Osteoblast (primary cell): ENCODE measurements at places on chromosomes 1 and 21. TPM values are rescaled to one million over a fixed set of nuclear protein-coding genes. Genes with fewer than 3 reads are reported as not detected.

The BRDT gene
- not detected in 2 replicates for total RNA-seq

The GNG12 gene
- total RNA-seq: 204 and 219 TPM in 2 replicates

The TNNT2 gene
- not detected in 2 replicates for total RNA-seq

The MATN1 gene
- total RNA-seq: under 0.01 TPM in 1 of 2 replicates, not detected in the other

The SPRR5 gene
- total RNA-seq: not detected in 2 replicates

The APOBEC4 gene
- total RNA-seq: under 0.01 TPM in 1 of 2 replicates, not detected in the other

The FNDC5 gene
- 0.36 TPM in 1 of 2 replicates, not detected in the other for total RNA-seq

The SLC6A17 gene
- total RNA-seq: under 0.01 and 0.29 TPM in 2 replicates

The OR2W3 gene
- total RNA-seq: 1.1 TPM in 1 of 2 replicates, not detected in the other

The FAM151A gene
- total RNA-seq: not detected in 2 replicates

The MTARC2 gene
- 7.7 and 9.4 TPM in 2 replicates for total RNA-seq

The SDC3 gene
- 38.0 and 39.8 TPM in 2 replicates for total RNA-seq

The LCE1A gene
- total RNA-seq: not detected in 2 replicates

The CD1C gene
- not detected in 2 replicates for total RNA-seq

The FAM177B gene
- total RNA-seq: not detected in 2 replicates

The EPS15 gene
- total RNA-seq: 79.9 and 82.2 TPM in 2 replicates

The S100A14 gene
- total RNA-seq: 0.36 TPM in 1 of 2 replicates, not detected in the other

The AMPD1 gene
- total RNA-seq: not detected in 2 replicates

The TYW3 gene
- total RNA-seq: 17.4 TPM in 2 replicates

The MIER1 gene
- total RNA-seq: 53.2 and 58.0 TPM in 2 replicates

The AADACL3 gene
- not detected in 2 replicates for total RNA-seq

The ST6GALNAC5 gene
- total RNA-seq: 0.88 and 1.1 TPM in 2 replicates

The SOX13 gene
- 6.8 and 9.0 TPM in 2 replicates for total RNA-seq

The PCSK9 gene
- 3.5 and 6.5 TPM in 2 replicates for total RNA-seq

The KCNJ15 gene
- 10.0 and 10.1 TPM in 2 replicates for total RNA-seq

The ESRRG gene
- under 0.01 TPM in 1 of 2 replicates, not detected in the other for total RNA-seq

The WNT3A gene
- total RNA-seq: not detected in 2 replicates

The EDEM3 gene
- 43.1 and 44.2 TPM in 2 replicates for total RNA-seq

The SPATA1 gene
- total RNA-seq: 1.8 and 2.1 TPM in 2 replicates

The SLC1A7 gene
- total RNA-seq: under 0.01 and 0.36 TPM in 2 replicates

The SYDE2 gene
- total RNA-seq: 13.0 and 13.8 TPM in 2 replicates

The SHE gene
- total RNA-seq: not detected in 2 replicates

The SLC16A1 gene
- 69.2 and 77.1 TPM in 2 replicates for total RNA-seq

The TSPAN2 gene
- 1.4 and 2.1 TPM in 2 replicates for total RNA-seq

The PYCR2 gene
- 25.9 and 29.0 TPM in 2 replicates for total RNA-seq

The HCN3 gene
- 2.5 and 2.9 TPM in 2 replicates for total RNA-seq

The INTS3 gene
- 42.4 and 42.7 TPM in 2 replicates for total RNA-seq

The MOV10 gene
- 35.1 and 38.7 TPM in 2 replicates for total RNA-seq

The VAV3 gene
- 0.59 and 0.72 TPM in 2 replicates for total RNA-seq

The DOP1B gene
- total RNA-seq: 16.3 and 23.6 TPM in 2 replicates

The NR1I3 gene
- not detected in 2 replicates for total RNA-seq

The ZNF496 gene
- total RNA-seq: 27.7 and 29.3 TPM in 2 replicates

The UCHL5 gene
- 28.0 and 34.4 TPM in 2 replicates for total RNA-seq

The TSPEAR gene
- total RNA-seq: not detected in 2 replicates

The CD1E gene
- total RNA-seq: not detected in 2 replicates

The SPATA17 gene
- total RNA-seq: 0.36 and 1.5 TPM in 2 replicates

The RAB3B gene
- 14.5 and 21.2 TPM in 2 replicates for total RNA-seq

The NKAIN1 gene
- total RNA-seq: not detected in 2 replicates

The ACBD6 gene
- total RNA-seq: 55.1 and 55.7 TPM in 2 replicates

The PKP1 gene
- under 0.01 TPM in 2 replicates for total RNA-seq

The PTPRC gene
- under 0.01 and 1.1 TPM in 2 replicates for total RNA-seq

The SIK1 gene
- 3.2 and 3.3 TPM in 2 replicates for total RNA-seq

The PRKAA2 gene
- 0.88 and 1.1 TPM in 2 replicates for total RNA-seq

The LORICRIN gene
- not detected in 2 replicates for total RNA-seq

The NEGR1 gene
- total RNA-seq: 18.1 and 22.7 TPM in 2 replicates

The RHOU gene
- total RNA-seq: under 0.01 and 0.72 TPM in 2 replicates
